HFFc6 (cell line): ENCODE measurements at places on chromosomes 2 and 18.
A peak's percentile ranks its signal among the peaks of the same experiment; 100 is the strongest.

- peak; percentile 73 for DNase-seq
Observed at GRCh38 chr18:11955239-11956029, 25.9 kb upstream of the IMPA2 start.

DNA sequence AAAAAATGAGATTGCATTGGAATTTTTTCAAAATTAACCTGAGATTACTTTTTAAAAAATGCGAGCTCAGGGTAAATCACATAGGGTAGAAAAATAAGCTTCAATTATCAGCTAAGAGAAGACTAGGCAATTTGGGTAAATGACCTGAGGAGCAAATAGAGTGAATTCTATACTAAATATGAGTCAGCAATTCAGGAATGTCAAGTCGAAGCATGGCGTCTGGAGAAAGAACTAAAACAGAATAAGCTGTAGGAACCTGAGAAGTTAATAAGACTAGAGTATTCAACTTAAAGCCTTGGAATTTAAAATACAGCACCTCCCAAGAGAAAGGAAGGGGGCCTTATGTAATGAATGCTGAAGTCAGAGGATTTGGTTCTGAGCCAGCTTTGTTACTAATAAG, 487.0 kb downstream of the SUCLG1 start:
- no peak for DNase-seq

DNA sequence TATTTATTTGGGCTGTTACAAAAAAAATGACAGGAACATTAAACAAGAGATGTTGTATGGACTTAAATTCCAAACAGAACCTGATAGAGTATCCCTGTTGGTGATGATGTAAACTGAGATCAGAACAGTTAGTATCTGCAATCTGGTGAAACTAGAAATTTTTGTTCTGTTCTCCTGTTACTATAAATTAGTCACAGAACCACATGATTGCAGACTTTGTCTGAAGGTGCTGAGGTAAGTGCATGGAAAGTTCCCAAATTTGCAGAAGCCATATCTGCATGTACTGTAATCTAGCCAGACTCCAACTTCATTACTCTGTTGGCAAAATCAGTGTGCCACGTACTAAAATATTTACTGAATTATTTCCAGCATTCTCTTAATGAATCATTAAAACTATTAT, 516.3 kb upstream of the FSIP2 start:
- DNase-seq, result no peak

- DNase-seq, result no peak
Observed at GRCh38 chr2:205771666-205772065, 89.4 kb downstream of the NRP2 start.

DNA sequence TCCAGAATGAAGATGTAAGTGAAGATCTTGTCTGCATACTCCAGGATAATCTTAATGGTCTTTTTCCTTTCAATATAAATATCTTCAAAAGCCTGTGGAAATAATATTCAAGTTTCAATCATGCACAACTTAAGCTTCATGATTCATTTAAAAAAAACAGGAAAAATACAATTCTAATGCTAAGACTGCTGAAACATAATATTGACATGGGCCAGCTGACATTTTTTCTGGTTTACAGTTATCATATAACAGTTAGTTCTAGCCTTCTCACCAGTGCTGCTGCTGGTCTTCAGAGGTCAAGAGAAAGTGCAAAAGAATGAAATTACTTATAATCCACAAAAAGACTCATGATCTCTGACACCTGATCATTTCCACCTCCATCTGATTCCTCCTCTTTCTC, 110.4 kb upstream of the SCN1A start:
- no peak for DNase-seq

DNA sequence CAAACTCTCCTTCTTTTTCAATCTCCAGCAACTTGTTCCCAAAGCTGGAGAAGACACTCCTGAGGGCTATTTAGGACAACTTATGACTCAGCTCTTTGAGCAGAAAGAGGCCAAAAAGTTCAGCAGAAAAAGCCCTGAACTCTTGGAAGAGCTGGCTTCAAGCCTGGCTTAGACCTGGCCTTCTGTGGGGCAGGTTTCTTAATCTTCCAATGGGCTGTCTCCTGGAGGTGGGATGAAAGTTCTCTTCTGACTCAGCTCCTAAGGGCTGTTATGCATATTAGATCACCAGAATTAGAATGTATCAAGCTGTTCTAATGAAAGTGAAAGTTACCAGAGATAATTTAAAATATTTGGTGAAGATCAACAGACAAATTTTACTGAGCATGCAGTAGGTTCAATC, 129.4 kb downstream of the RAD51AP2 start:
- DNase-seq, result no peak

- DNase-seq, result no peak
Observed at GRCh38 chr2:10517351-10518043, 69.4 kb upstream of the ODC1 start.

DNA sequence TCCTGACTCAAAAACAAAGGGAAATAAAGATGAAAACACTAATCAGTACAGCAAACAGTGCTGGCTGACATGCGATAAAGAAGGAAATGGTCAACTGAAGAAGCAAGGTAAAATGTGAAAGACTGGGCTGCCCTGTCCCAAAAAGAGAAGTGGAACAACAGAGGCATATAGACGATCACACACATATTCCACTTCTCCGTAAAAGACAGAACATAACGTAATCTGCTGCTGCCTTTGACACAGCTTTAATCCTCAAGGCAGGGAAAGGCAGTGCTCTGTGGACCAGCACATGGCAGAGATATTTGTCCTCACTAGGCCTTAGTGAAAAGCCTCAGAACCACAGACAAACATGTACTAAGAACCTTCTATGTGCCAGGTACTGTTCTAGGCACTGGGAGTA, 24.3 kb upstream of the REL start:
- DNase-seq, result no peak

DNA sequence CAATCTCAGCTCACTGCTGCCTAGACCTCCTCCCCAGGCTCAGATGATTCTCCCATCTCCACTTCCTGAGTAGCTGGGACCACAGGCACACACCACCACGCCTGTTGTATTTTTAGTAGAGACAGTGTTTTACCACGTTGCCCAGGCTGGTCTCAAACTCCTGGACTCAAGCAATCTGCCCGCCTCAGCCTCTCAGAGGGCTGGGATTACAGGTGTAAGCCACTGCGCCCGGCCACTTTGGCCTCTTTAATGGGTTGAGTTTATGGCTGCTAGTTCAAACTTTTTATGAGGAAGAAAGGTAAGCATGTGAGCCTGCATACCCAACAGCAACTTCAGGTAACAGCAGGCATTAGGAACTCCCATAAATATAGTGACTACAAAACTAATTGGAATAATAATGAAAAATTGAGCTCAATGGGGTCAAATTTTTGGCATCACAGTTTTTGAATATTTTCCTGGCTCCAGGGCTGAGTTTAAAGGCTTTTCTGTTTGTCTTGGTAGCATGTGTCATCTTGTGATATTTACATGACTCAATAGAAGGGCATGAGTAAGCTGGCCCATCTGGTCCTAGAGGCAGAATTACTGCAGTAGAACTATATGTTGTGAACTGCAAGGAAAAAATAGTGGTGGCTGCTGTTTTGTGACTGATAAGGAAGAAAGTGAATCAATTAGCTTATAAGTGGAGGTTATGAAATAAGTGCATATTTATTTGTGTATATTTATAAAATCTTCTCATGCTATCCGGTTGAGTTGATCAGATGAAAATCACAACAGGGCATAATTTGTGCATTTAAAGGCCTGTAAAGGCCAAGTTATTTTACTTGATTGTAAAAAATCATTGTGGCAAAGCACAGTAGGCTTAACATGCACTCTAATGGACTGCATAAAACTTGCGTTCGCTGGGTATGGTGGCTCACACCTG, 24.8 kb downstream of the GALM start:
- DNase-seq, result peak; percentile 95

DNA sequence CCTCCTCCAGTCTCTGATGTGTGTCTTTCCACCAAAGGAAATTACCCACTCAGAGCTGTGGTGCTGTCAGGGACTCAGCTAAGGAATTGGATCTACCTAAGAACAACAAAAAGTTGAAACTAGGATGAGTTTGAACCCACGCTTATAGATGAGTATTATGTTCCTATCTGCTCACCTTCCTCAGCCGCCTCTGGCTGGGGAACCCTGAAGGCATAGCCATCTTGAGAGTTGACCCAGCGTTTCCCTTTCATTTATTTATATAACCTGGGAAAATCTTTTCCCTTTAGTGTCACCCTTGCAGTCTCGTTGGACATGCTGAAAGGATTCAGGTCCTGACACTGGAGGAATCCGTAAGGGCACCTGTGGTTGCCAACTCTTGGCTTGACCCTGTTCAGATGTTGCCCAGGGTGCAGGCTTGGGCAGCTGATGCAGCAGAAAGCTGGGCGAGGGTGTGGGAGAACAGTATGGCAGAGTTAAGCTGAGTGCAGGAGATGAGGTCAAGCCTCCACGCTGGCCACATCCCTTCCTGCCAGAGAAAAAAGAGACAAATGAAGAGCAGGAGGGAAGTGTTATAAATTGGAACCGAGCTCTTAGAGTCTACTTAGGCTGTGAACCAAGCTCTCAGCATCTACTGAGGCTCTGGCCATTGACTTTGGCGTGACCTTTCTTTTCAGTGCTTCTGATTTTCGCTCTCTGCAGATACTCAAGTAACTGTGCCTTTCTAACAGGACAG, 1.9 kb downstream of the CDH20 start:
- no peak for DNase-seq

GRCh38 chr18:12035481-12035880, 54.2 kb downstream of the IMPA2 start:
- no peak for DNase-seq

DNA sequence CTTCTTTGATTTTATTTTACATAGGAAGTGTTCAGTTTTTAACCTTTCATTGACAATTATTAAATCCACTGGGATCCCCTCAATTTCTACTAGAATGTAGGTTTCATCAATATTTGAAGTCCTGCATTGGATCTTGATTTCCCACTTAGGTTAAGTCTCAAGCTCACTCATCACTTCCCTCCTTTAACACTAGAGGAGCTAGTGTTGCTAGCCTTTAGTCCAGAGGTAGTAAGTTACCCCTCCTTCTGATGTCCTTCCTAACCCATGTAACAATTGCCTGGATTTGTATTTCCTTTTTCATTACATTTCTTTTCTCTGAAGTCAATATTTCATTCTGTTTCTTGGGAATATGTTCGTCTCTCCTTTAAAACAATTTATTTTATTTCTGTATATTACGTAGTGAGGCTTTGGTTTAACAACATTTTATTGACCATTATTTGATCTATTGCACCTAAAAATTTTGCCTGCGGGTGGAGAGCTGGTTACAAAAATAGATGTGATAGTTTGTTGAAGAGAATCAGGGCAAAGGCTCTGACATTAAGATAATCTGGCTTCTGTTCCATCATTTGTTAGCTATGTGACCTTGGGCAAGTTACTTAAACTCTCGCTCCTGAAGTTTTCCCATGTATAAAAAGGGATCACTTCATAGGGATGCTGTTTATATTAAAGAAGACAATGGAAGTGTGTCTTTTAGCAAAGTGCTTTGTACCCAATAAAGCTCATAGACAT, 833.0 kb downstream of the SLC4A3 start:
- DNase-seq, result peak; percentile 24

- no peak for DNase-seq
Observed at GRCh38 chr18:31683968-31684278, 458 bp downstream of the B4GALT6 start.

DNA sequence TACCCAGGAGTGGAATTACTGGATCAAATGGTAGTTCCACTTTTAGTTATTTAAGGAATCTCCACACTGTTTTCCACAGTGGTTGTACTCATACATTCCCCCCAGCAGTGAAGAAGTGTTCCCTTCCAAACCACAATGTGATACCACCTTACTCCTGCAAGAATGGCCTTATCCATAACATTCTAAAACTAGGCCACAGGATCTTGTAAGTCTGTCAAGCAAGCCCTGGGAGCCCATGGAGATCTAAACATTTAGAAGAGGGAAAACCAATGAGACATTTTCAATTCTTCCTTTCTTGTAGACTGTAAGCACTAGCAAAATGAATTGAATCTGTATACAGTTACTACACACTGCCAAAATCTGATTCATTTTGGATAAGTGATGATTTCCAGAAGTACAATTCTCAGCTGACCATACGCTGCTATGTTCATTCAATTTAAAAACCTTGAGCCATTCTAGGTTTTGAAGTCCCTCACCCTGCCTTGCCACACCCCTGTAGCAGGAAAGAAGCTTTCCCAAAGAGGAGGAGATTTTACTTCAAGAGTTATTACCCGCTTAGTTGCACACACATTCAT, 149.1 kb downstream of the SLC8A1 start:
- DNase-seq, result no peak

- peak; percentile 15 for DNase-seq
Observed at GRCh38 chr2:182259629-182260150, 167.1 kb downstream of the PDE1A start.

GRCh38 chr18:13910501-13910900, 4.8 kb downstream of the MC2R start:
- DNase-seq, result no peak

GRCh38 chr2:19264852-19265251, 93.6 kb downstream of the OSR1 start:
- no peak for DNase-seq

GRCh38 chr18:58046794-58047555, 2.9 kb downstream of the NEDD4L start:
- DNase-seq, result no peak
